Stimulated activated CD4-positive, alpha-beta T cell treated with anti-CD3 and anti-CD28 coated beads, Interleukin-15, amount 100 ng/mL, for 1 hour (primary cell): ENCODE measurements at places on chromosomes 2 and 18.

GRCh38 chr2:173240083-173240482, 114.6 kb upstream of the CDCA7 start:
- no peak for DNase-seq

GRCh38 chr2:5145053-5145452, 547.1 kb upstream of the SOX11 start:
- DNase-seq, result no peak

DNA sequence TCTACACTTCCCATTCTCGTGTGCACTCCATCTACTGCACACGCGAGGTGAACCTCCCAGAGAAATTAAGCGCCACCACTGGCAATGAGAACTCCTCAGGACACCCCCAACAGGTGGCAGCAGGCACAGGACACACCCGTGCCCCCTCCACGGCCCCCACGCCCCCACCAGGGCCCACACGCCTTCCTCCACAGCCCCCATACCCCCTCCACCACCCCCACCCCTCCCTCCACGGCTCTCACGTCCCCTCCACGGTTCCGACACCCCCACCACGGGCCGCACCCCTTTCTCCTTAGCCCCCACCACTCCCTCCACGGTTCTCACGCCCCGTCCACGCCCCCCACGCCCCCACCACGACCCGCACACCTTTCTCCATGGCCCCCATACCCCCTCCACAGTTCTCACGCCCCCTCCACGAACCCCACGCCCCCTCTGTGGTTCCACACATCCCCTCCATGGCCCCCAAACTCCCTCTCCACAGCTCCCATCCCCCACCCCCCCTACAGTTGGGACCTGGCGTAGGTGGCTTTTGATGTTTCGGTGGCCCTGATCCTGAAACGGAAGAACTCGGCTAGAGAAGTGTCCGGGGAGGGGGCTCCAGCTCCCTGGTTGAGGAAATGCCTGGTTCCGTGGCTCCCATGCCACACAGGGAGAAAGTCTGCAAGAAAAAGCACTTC, 110.8 kb downstream of the ZNF516 start:
- DNase-seq, result no peak

DNA sequence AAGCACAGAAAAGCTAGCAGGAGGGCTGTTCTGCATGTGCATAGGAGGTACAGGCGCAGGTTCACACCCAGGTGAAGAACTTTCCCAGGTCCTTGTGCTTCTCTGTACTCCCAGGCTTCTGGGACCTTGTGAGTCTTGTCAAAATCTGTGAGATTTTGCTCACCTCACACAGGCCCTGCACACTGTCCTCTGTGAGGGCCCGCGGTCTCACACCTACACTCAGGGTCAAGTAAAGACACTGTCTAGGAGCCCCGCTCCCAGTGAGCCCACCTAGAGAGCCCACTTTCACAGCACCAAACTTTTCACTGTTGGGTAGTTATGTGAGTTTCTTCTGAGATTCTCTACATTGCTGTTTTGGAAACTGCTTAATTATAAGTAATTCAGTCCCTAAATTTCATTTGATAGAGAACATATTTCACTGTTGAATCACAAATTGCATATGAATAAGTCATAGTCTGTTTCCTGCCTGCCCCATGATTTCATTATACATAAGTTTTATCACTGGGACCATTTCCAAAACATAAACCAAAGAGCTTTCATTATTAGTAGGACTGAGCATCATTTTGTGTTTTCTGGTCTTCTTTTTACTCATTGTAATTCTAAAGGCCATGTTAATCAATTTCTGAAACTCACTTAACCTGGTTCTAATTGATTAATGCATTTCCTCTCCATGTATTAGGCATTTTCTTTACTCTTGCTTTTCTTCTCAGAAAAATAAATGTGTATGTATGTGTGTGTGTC, 234.2 kb upstream of the SPOPL start:
- no peak for DNase-seq
